Nephron progenitor cell (in vitro differentiated cells): ENCODE measurements at places on chromosomes 6 and 20.

GRCh38 chr6:9428421-9429172 lies 986.3 kb downstream of the TFAP2A start:
- no peaks in the 10 kb centered on the region for H3K4me1 ChIP-seq
- no peak overlapping the region for H3K27ac ChIP-seq
- H3K36me3 ChIP-seq, result no peaks in the 10 kb centered on the region

DNA sequence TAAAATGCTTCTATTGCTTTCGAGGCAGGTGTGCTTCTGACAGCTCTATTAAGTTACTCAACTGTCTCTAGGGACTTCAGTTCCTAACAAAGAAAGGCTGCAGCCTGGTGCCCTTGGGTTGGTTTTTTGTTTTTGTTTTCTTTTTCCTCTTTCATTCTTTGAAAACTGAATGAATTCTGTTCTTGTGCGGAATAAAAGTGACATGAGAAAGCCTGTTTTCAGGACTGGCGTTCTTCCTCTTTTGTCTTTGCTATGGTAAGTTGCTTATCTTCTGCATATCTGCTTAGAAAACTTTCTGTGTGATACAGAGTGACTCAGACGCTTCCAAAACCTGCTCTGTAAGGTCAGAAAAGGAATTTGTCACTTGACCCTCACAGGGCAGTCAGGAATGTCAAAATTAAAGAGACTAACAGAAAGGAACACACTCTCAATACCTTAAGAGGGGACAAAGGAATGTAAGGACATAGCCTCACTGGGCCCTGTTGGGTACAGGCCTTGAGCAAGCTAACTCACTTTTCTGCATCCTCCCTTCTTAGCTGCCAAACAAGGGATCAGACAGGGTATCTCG lies 56.2 kb upstream of the NHSL1 start:
- DNase-seq, result no peak
- no peaks in the 10 kb centered on the region for H3K27me3 ChIP-seq
- no peak overlapping the region for H3K4me3 ChIP-seq
- peak overlapping the region; percentile 66 for H3K27ac ChIP-seq
- H3K4me1 ChIP-seq, result peaks cover 30% of the 10 kb centered on the region
- no peaks in the 10 kb centered on the region for H3K36me3 ChIP-seq

- DNase-seq, result no peak
- H3K27me3 ChIP-seq, result peaks cover 14% of the 10 kb centered on the region
- no peaks in the 10 kb centered on the region for H3K36me3 ChIP-seq
Measured at GRCh38 chr6:170093276-170093657, 197.6 kb downstream of the DLL1 start.

DNA sequence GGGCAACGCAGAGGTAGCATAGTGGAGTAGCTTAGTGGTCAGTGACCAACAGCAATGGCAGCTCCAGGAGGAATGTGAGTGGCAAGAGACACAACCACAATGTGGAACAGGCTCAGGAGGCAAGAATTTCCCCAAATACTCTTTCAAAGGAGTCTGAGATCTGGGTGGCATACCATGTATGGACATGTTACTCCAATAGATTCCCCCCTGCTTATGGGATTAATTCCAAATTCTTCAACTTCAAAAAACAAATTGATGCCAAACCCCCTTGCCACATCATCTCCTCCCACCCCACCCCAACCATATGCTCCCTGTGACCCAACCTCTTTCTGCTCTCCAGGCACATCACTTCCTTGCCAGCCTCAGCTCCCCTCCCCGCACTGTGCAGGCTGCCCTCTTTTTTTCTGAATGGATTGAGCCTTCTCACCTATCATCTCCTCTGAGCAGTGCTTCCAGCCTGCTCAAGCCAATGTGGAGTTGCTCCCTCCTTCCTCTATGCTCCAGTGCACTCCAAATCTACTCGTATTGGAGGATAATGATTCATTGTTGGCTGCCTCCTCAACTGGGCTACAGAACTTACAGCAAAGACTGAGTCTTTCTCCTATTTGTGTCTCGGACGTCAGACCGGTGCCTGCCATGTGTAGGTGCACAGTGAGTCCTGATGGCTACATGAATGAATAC lies 93.0 kb upstream of the CEP85L start:
- peak overlapping the region; percentile 45 for H3K27ac ChIP-seq
- no peaks in the 10 kb centered on the region for H3K27me3 ChIP-seq
- no peak for DNase-seq
- no peak overlapping the region for H3K4me3 ChIP-seq

DNA sequence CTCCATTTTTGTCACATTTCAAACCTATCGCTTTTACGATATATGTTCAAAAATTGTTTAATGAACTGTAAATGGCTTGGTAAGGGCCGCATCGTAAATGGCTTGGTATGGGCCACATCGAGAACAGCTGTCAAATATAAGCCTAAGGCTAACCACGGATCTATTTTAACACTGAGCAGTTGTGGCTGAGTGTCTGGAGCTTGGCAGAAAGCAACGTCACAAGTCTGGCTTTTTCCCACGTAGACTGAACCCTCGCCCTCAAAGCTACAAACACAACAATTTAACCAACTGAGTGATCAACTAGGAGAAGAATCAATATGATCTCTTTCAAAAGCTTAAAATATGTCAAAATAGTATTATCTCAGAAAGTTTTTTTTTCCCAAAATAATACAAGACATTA lies 71.4 kb upstream of the PRSS16 start:
- DNase-seq, result no peak
- H3K4me1 ChIP-seq, result peaks cover 30% of the 10 kb centered on the region

DNA sequence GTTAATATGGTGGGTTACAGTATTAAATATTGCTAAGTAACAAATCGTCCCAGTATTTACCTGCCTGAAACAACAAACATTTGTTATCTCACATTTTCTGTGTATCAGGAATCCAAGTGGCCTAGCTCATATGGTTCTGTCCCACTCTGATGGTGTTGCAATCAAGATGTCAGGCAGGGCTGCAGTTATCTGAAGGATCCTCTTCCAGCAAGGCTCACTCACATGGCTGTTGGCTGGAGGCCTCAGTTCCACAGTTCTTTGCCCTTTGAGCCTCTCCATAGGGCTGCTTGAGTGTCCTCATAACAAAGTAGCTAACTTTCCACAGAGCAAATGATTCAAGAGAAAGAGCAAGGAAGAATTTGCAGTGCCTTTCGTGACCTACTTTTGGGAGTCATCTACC lies 17.7 kb downstream of the RAB22A start:
- H3K4me3 ChIP-seq, result no peak overlapping the region
- H3K4me1 ChIP-seq, result no peaks in the 10 kb centered on the region
- DNase-seq, result no peak
- H3K27me3 ChIP-seq, result no peaks in the 10 kb centered on the region
- H3K27ac ChIP-seq, result no peak overlapping the region
- peaks cover 16% of the 10 kb centered on the region for H3K36me3 ChIP-seq

GRCh38 chr20:2230726-2231488 lies 64.9 kb upstream of the TGM3 start:
- H3K4me3 ChIP-seq, result no peak overlapping the region
- peak overlapping the region; percentile 86 for H3K27ac ChIP-seq
- H3K36me3 ChIP-seq, result no peaks in the 10 kb centered on the region
- no peaks in the 10 kb centered on the region for H3K27me3 ChIP-seq
- peaks cover 25% of the 10 kb centered on the region for H3K4me1 ChIP-seq

- no peak overlapping the region for H3K4me3 ChIP-seq
- H3K27me3 ChIP-seq, result no peaks in the 10 kb centered on the region
- DNase-seq, result no peak
- H3K4me1 ChIP-seq, result peaks cover 29% of the 10 kb centered on the region
Measured at GRCh38 chr20:25256226-25256859, 8.5 kb downstream of the PYGB start.

- H3K4me3 ChIP-seq, result no peak overlapping the region
- H3K27ac ChIP-seq, result no peak overlapping the region
- peak; percentile 80 for DNase-seq
- no peaks in the 10 kb centered on the region for H3K36me3 ChIP-seq
- peaks cover 7% of the 10 kb centered on the region for H3K27me3 ChIP-seq
- H3K4me1 ChIP-seq, result peaks cover 21% of the 10 kb centered on the region
Measured at GRCh38 chr6:27893836-27894807, 18.1 kb downstream of the OR2B2 start.

GRCh38 chr6:89940225-89941027 lies 46.2 kb downstream of the GJA10 start:
- H3K4me1 ChIP-seq, result peaks cover 32% of the 10 kb centered on the region
- H3K27ac ChIP-seq, result no peak overlapping the region
- peak; percentile 62 for DNase-seq
- peaks cover 17% of the 10 kb centered on the region for H3K36me3 ChIP-seq
- no peaks in the 10 kb centered on the region for H3K27me3 ChIP-seq

DNA sequence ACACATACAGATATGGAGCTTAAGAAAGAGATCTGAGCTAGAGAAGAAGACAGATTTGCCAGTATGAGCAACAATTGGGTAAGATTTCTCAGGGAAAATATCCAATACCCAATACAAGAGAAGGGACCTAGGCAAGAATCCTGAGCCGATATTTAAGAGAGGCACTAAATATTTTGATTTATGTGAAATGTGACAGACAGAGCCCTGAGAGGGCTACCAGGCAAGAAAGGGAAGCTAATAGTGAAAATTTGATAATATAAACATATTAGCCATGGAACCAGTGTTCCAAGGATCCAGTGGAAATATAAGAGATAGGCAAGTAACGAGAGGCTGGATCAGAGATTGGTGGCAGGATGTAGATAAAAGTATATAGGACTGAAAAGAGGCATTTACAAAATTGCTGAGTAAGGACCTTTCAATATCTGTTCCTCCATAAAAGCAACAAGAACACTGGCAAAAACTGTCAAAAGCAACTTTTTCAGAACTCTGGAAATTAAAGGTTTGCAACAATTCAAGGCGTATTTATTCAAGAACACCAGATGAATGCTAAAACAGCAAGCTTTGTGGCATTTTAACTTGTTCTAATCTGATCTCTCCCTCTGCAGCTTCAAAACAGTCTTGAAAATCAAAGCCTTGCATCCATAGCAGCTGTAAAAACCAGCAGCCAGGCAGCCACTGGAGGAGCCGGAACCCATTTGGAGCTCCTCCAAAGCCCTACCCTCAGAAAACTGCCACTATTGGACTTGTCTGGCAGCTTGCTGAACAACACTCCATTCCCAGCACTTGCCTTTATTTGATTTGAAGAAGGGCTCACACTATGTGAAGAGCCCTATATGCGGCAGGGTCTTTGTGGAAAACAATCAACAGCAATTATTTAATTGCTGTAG lies 58.8 kb downstream of the REV3L start:
- no peaks in the 10 kb centered on the region for H3K27me3 ChIP-seq
- H3K36me3 ChIP-seq, result peaks cover 46% of the 10 kb centered on the region
- H3K27ac ChIP-seq, result peak overlapping the region; percentile 54
- peaks cover 15% of the 10 kb centered on the region for H3K4me1 ChIP-seq
- DNase-seq, result no peak

DNA sequence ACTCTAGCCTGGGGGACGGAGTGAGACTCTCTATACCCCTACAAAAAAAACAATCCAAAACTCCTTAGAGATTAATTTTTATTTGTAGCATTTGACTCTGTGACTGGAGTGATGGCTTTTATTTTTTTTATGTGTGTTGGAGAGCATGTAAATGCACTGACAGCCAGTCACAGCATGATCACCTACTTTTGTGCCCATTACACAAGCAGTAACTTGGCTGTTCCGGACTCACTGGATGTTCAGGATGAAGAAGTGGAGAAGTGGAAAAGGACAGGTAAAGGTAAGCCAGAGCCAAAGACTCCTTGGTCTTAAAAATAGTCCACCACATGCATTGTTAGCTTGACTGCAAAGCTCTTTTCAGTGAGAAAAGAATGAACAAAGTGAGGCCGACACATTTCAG lies 222.6 kb downstream of the FOXC1 start:
- H3K27me3 ChIP-seq, result peaks cover 12% of the 10 kb centered on the region
- peak overlapping the region; percentile 98 for H3K27ac ChIP-seq
- DNase-seq, result no peak
- peaks cover 23% of the 10 kb centered on the region for H3K36me3 ChIP-seq
- H3K4me1 ChIP-seq, result peaks cover 48% of the 10 kb centered on the region
- no peak overlapping the region for H3K4me3 ChIP-seq

DNA sequence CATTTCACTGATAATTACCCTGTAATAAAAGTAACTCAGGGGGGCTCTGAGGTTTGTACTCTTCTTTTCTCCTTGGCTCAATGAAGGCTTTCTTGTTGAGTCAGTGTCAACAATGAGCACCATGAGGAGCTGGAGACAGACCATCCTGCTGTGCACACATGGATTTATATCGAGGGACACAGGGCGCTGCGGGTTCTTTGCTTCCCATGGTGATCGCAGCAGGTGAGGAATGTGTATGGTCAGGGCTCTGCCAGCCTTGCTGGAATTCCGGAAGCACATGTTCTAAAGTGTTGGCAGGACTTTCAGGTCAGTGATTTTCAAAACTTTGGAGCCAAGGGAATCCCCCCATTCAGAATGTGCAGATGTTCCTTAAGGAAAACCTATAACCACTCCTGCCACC lies 27.1 kb downstream of the SMOC2 start:
- H3K4me1 ChIP-seq, result peaks cover 29% of the 10 kb centered on the region
- peaks cover 7% of the 10 kb centered on the region for H3K36me3 ChIP-seq
- no peak overlapping the region for H3K4me3 ChIP-seq
- no peak overlapping the region for H3K27ac ChIP-seq
- DNase-seq, result no peak
- H3K27me3 ChIP-seq, result peaks cover 11% of the 10 kb centered on the region

DNA sequence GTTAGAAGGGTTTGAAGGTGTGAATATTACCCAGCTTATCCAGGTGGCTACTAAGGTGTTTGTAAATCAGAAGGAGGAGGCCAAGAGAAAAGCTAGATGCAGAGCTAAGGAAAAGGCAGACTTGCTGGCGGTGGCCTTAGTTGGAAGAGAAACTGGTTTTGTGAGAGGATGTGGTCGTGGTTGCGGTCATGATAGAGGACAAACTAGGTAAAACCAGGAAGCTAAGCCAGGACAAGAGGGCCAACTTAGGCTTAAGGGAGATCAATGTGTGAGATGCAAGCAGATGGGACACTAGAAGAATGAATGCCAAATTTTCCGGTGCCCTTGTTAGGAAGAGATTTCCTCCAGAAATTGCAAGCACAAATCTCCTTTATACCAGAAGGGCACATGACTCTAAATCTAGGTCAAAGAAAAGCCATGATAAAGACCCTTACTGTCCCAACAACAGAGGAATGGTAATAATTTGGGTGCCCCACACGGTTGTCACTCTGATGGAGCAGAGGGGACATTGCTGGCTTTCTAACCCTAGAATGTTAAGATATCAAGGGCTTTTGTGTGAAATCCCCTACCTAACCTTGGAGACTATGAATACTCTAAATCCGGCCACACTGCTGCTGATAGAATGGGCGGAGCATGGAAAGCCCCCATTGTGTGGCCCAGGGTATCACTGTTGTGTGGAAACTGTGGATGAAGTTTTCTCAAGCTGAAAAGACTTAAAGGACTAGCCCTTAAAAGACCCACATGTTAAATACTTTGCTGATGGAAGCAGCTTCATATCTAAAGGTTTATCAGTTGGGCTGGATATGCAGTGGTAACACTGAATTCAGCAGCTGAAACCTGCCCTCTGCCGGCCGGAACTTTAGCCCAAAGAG lies 7.8 kb downstream of the IL22RA2 start:
- no peaks in the 10 kb centered on the region for H3K4me1 ChIP-seq
- no peak for DNase-seq
- no peak overlapping the region for H3K27ac ChIP-seq
- H3K36me3 ChIP-seq, result peaks cover 8% of the 10 kb centered on the region

DNA sequence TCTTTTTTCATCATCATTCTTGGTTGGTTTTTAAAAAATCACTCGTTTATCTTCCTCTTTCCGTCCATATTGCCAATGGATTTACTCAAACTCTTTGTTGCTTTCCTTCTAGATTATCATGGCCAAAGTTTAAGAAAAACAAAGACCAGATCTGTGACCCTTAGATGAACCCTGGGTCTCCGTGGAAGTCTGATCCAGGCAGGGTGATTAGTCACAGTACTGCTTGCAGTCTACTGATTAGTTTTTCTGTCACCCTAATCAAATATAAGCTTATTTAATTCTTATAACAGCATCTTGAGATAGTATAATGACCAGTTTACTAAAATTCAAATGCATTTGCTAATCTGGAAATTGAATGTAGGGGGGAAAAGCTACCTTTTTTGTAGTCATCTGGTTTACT lies 6.0 kb upstream of the SMIM28 start:
- DNase-seq, result no peak
- H3K4me3 ChIP-seq, result peak overlapping the region; percentile 71
- peaks cover 33% of the 10 kb centered on the region for H3K4me1 ChIP-seq
